ENCODE measurements at places on chromosomes 6 and 20.

- DNase-seq, result no peak
These were observed 25.7 kb downstream of the FKBP5 start for GRCh38 chr6:35662999-35663398.

DNA sequence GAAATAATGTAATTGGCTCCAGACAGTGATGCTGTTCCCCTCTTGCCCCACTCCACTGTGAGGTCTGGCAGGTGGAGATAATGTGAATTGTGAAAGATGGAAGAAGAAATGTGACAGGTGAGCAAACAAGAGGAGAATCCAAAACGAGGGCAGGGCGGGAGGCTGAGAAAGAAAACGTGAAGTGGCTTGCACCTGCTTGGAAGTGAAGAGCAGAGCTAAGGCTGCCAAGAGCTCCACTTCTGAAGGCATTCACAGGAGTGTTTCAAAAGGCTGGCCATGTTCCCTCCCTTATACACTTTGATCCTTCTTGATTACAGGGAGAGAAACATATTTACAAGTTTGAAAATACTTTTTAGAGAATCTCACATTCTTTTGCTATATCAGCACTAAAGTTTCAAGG lies 359.4 kb downstream of the EPHA7 start:
- DNase-seq, result no peak

DNA sequence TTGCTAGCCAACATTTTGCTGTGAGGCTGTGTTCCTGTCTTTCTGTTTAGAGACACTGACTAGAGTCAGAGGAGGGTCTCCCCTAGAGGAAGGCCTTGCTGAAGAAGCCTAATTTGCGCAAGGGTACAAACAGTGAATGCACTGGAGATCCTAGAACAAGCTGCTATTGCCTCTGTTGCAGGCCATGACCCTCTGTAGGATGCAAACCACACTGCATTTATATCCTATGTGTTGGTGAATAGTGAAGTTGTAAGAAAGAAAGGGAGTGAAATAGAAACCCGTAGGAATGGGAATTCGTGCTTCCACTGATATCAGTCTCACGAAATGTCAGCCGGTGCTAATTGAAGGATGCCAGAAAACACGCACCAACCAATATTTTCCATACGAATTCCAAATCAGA lies 88.2 kb downstream of the GJA1 start:
- DNase-seq, result no peak

GRCh38 chr6:14518515-14519217 lies 401.1 kb downstream of the CD83 start:
- no peak for DNase-seq

DNA sequence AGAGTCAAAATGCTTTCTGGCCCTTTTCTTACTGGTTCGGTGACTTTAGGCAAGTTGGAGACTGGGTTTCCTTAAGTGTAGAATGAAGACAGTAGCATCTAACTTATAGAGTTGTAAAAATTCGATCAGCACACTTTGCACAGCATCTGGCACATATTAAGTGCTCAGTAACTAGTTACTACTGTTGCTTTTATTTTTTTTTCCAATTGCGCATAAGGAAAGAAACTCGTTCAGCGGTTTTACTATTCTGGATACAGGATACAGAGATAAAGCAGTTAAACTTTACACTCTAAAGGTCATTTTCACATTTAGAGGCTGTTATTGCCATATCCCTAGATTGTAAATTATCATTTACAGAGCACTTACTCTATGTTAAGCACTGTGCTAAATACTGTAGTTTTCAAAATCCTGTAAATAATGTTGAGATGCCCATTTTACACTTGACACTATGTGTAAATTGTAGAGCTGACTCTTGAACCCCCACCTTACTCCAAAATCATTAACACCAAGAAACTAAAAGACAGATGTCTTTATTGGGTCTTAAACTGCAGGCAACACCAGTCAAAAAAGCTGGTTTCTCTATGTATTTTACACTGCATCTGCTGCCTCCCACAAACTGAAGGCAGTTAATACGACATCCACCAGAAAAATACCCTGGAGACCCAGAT lies 886 bp downstream of the ROMO1 start:
- DNase-seq, result no peak

DNA sequence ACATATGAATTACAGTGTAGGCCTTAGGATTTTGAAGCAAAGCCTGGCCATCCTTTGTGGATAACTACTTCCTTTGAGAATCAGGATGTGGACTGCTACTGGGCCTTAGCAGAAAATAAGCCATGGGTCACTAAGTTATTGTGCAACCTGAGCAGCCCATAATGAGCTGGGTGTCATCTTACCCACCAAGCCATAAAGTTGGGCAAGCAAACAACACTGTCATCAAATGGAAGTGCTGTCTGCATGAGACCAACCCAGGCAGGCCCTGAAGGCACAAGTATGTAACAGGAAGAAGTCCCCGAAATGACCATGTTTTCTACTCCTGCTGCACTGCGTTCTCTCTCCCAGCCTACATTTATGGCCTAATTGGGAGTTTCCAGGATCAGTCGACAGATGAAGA lies 205.6 kb upstream of the GGTLC1 start:
- DNase-seq, result no peak

GRCh38 chr6:136784910-136785746 lies 7.1 kb downstream of the MAP3K5 start:
- DNase-seq, result no peak

DNA sequence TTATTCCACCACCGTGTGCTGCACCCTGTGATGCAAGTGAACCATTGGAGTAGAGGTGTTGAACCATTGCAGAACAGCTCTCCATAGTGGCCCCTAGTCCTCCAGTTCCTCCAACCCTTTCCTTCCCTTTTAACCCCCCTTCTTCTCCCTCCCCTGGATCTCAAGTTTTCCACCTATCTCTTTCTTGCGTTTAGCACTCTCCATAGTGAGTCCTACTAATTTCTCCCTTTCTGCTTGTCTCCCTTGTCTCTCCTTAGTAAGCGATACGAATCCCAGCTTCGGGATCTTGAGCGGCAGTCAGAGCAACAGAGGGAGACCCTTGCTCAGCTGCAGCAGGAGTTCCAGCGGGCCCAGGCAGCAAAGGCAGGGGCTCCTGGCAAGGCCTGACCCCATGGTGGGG lies 1.1 kb downstream of the PFDN6 start:
- DNase-seq, result no peak

- DNase-seq, result no peak
These were observed 51.3 kb upstream of the NRN1 start for GRCh38 chr6:6058054-6058444.

GRCh38 chr6:51139950-51140385 lies 321.3 kb downstream of the TFAP2B start:
- DNase-seq, result no peak

GRCh38 chr6:23910420-23910819 lies 215.6 kb upstream of the NRSN1 start:
- no peak for DNase-seq

DNA sequence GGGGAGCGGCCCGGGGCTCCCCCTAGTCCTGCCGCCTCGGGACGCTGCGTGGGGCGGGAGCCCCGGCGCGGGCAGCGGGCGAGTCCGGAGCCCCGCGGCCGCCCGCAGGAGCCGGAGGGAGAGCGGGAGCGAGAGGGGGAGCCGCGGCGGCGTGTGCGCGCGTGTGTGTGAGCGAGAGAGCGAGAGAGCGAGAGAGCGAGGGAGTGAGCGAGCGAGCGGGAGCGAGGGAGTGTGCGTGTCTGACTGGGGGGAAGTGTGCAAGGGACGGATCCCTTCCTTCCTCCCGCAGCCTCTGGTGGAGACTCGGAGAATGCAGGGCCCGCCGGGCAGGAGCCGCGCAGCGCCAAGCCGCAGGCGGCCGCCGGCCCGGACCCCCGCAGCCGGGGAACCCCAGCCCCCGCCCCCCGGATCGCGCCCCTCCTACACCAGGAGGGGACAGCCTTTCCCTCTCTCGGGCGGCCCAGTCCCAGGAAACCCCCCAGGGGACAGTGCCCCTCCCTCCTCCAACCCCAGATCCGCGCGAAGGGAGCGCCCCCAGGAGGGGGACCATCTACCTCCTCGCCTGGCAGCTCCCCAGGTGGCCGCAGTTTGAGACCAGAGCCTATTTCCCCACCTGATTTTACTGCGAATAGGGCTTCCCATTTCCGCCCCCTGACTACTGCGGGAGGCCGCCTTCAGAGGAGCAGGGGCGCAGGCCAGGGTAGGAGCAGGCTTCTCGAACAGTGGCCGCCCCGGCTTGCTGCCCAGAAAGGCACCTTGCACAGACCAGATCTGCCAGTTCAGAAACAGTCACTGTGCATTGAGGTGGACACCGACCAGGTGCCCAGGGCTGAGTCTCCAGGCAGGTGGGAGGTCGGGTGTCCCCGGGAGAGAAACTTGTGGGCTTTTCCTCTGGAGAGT lies at the start of gene CDH22:
TSS of gene CDH22 (minus strand) at position 241 of the 900 bp plus-strand sequence. CDS start 57,204 bp downstream, outside the sequence.
- no peak for DNase-seq

DNA sequence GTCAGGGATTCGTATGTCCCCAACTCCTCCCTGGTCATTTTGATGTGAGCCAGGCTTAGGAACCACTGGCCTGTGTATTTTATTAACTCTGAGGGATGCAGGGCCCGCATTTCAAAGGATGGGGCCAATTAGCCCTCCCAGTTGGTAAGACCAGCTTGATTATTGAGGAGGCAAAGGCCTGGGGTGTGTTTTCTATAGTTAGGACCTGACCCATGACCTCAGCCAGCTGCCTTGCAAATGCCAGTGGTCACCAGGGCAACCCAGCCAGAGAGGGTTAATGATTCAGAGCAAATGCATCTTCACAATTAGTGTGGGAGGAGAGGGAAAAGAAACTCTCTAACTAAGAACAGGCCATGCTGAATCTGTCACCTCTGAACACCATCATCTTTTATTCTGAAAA lies 835.4 kb downstream of the MAFB start:
- DNase-seq, result peak; percentile 39

DNA sequence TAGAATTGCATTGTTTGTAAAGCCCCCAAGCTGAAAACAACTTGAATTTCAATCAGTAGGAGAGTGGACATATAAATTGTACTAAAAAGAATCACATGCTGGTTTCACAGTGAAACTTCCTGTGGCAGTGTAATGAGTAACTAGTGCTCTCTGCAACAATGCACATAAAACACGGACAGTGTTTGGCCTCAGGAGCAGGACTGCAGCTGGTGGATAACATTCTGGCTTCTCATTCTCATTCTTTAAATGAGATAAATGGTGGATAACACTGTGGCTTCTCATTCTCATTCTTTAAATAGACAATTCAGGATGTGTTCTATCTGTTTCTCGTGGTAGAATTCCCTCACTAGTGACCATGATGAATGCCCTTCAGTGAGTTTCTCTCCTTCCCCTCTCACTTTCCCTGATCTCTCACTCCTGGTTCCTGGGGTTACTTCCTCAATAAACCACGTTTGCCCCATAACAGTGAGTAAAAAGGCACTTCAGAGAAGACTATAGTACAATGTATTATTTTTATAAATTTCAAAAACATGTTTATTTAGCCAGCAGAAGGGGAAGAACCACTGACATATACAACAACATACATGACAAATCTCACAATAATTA lies 59.9 kb downstream of the SLC22A2 start:
- no peak for DNase-seq

DNA sequence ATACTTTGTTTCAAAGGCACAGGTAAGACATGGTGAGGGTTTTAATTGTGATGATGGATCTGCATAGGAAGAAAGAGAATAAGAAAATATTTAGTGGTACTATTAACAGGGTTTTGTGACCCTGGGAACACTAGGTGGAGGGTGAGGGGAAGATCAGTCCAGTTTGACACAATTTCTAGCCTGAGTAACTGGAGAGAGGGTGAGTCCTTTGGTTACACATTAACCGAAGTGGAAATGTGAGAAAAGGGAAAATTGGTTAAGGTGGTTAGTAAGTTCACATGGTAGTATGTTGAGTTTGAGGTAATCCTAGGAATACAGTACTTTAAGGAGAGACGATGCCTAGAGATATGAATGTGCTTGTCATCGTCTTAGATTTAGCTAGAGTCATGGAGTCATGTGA lies 54.8 kb upstream of the POU3F2 start:
- no peak for DNase-seq

GRCh38 chr20:44745598-44746366 lies at the start of gene KCNK15:
Gene KCNK15, plus strand, starts transcription at chr20:44745865. Its CDS starts 46 bp downstream, at chr20:44745911.
- DNase-seq, result no peak

- DNase-seq, result no peak
These were observed 20.5 kb upstream of the DSN1 start for GRCh38 chr20:36794116-36794474.

DNA sequence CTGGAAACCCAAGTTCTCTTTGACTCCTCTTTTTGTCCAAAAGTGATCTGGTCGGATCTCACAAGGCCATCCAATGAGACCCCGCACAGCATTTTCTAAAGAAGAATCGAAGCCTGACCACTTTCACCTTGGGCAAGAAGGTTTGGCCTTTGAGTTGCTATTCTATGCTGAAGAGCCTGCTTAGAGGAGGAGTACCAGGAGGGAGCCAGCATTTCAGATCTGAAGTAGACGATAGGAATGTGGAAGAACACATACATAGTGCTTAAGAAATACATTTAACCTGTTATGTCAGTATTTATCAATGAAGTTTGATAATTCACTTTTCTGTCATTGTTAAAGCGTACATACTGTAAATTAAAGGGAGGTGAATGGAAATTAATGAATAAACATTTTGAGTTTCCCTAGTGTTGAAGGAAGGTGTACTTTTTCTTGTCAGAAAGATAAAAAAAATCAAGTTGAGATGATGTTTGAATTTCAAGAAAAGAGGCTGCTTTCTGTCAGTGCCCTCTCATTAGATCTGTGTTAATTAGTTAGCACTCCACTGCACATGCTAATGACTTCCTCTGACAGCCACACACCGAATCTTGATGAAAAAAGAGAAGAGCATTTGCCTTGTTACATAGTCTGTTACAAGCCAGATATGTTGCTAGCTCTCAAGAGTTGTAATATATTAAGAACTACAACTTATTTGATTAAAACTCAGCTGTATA lies 10.9 kb upstream of the TDRD6 start:
- DNase-seq, result no peak

DNA sequence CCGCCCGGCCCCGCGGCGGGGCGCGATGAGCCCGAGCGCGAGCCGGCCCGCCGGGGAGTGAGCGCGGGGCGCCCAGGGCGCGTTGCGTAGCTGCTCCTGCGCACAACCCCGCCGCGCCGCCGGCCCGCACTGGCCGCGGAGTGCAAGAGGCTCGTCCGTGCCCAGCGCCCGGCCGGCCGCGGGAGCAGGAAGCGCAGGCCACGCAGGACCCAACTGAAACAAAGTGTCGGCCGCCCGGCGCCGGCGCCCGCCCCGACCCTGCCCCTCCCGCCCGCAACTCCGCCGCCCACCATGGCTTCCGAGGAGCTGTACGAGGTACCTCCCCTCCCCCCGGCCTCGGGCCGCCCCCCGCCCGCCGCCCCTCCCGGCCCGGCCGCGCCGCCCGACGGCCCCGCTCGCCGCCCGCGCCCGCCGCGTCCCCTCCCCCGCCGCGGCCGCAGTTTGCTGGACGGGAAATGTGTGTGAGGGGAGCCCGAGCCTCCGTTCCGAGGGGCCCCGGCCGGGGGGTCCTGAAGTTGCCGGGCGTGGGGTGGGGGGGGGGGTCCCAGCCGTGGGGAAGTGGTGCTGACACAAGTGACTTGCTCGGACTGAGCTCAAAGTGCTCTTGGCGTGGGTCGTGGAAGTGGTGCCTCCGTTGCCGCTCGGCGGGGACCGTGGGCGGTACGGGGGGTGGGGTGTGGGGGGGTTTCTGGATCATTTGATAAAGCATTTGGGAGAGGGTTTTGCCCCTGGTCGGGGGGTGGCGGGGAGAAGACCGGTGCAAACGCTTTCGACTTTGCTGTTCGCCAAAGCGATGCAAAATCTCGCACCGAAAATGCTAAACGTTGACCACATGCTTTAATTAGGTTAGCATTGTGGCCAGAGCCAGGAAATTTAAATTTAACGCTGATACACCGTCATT lies 539 bp downstream of the CDYL start:
- no peak for DNase-seq

- DNase-seq, result no peak
These were observed 41.6 kb upstream of the FRMD1 start for GRCh38 chr6:168120390-168121302.
